ENCODE measurements at places on chromosomes 2 and 18.
A peak's percentile ranks its signal among the peaks of the same experiment; 100 is the strongest.

DNA sequence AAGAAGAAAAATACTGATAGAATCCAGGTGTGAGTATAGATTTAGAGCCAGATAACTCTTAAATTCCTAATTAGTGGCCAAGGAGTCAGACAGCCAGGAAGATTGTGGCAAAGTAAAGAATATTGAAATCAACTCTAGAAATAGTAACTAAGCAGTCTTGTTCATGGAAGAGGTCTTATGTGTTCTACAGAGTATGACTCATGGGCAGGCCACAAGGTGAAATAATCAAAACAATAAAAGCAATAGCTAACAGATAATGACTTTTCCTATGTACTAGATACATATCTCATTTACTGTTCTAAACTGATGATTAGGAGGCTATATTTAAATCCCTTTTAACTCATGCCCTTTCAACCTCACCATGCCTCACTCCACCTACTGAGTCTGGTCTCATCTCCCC is 227.4 kb upstream of the COL3A1 start:
- DNase-seq, result no peak

DNA sequence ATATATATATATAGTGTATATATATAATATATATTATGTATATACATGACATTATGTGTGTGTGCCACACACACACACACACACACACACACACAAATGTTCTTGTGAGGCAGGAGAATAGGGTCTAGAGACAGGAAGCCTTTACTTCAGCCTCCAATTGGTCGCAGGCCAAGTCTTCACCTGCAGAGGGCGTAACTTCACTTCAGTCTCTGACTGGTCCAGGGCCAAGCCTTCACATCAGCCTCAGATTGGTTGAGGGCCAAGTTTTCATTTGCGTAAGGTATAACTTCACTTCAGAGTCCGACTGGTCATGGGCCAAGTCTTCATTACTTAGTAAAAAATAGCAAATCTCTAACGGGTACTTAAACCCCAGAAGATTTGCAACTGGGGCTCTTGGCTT is 13.2 kb upstream of the SS18 start:
- DNase-seq, result no peak

- DNase-seq, result peak; percentile 52
These were observed 309.5 kb upstream of the HS6ST1 start for GRCh38 chr2:128628206-128628605.

DNA sequence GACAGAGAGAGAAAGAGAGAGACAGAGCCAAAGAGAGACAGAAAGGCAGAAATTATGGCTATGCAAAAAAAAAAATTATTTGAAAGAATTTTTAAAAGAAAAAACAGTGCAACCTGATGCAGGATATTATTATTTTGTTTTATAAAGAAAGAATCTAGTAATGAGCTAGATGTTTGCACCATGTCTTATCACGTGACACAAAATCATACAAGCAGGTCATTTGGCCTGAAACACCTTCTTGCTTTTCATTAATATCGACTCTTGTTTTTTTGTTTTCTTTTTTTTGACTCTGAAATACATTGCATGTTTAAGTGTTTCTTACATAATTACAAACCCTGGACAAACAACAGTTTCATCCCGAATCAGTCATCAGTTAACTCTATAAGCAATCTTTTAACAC is 606.0 kb downstream of the LRP1B start:
- DNase-seq, result no peak

DNA sequence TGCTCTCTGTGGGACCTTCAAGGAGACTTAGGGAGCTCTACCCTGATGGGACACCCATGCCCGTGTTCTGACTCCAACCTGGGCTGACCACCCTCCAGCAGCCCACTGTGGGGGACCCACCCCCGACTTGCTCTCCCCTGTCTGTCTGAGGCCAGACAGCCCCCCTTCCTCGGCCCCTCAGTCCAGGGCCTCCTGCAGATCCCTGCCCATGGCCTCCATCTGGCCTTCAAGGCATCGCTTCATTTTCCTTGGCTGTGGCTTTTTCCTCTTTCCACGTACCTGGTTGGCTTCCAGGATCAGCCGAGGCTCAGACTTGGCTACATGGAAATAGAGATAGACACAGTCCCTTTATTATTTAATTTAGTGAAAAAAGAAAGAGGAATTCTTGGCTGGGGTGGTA is 290.0 kb downstream of the CYP26B1 start:
- peak; percentile 58 for DNase-seq

- no peak for DNase-seq
These were observed 35.5 kb downstream of the EFEMP1 start for GRCh38 chr2:55887901-55888624.

GRCh38 chr2:119293900-119294299 is 70.3 kb downstream of the STEAP3 start:
- no peak for DNase-seq

DNA sequence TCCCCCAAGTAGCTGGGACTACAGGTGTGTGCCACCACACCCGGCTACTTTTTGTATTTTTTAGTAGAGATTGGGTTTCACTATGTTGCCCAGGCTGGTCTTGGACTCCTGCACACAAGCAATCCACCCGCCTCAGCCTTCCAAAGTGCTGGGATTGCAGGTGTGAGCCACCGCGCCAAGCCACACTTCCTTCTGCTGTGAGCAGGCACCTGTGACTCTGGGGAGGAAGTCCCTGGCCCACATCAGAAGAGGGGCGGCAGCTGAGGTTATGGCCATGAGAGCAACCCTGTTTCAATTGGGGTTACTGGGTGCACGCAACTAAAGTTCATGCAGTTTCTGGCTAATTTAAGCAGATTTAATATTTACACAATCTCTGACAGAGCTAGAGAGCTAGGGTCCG is 91.0 kb downstream of the PLB1 start:
- peak; percentile 57 for DNase-seq
